NCI-H510A (cell line): ENCODE measurements at places on chromosomes 12 and 14.

DNA sequence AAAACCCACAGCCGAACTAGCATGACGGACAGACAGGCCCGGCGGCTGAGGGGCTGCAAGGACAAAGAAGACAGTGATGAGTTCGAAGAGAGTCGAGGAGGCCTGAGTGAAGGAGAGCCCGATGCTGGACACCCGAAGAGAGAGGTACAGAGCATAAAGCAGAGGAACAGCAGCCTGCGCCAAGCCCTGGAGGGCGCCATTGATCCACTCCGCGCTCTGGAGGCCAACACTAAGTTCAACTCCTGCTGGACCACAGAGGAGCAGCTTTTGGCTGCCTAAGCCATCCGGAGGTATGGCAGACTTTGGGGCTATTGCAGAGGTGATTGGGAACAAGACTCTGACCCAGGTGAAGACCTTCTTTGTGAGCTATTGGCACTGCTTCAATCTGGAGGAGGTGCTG is 7.8 kb upstream of the PLXNC1 start:
- DNase-seq: no peak

- no peak for DNase-seq
These were observed 1.2 kb downstream of the ATP6V0A2 start for GRCh38 chr12:123713398-123713797.

DNA sequence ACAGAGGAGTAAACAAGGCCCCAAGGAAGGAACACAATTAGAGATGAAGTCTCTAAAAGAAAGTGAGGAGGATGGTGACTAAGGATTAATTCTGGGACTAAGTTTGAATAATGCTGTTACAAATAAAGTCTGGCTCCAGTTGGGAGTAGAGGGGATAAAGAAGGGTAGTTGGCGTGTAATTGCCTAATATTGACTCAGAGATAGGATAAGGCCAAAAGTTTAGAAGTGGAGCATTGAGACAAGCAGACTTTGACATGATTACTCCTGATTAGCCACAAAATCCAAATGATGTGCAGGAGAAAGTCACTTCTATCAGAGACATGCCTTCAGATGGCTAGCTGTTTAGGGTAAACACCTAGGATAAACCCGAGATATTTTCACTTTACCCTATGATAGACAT is 108.4 kb downstream of the PLCZ1 start:
- no peak for DNase-seq

DNA sequence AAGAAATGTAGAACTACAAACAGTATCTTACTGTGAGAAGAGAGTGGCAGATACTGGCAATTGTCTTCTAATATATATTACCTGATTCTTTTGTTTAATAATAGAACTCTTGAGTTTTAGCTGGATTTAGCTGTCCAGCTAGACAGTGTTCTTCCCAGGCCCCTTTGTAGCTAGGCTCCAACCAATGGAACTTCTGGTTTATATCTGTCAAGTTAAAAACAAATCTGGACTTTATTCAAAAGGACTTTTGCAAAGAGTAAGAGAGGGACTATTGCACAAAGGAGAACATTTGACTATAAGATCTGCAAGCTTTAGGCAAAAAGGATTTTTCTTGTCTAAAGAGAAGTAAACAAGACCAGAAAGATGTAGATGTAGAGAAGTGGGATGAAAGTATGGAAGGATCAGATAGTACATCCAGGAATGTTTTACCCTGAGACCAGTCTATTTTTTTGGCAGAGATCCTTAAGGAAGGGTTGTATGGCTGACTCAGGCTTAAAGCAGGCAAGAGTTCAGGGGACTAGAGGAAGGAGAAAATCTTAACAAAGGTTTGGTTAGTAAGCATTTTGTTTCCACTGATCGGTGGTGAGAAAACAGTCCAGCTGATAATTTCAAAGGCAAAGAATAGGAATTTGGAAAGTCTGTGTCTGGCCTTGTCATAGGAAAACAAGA is 111.1 kb upstream of the PLEKHA5 start:
- DNase-seq: no peak

DNA sequence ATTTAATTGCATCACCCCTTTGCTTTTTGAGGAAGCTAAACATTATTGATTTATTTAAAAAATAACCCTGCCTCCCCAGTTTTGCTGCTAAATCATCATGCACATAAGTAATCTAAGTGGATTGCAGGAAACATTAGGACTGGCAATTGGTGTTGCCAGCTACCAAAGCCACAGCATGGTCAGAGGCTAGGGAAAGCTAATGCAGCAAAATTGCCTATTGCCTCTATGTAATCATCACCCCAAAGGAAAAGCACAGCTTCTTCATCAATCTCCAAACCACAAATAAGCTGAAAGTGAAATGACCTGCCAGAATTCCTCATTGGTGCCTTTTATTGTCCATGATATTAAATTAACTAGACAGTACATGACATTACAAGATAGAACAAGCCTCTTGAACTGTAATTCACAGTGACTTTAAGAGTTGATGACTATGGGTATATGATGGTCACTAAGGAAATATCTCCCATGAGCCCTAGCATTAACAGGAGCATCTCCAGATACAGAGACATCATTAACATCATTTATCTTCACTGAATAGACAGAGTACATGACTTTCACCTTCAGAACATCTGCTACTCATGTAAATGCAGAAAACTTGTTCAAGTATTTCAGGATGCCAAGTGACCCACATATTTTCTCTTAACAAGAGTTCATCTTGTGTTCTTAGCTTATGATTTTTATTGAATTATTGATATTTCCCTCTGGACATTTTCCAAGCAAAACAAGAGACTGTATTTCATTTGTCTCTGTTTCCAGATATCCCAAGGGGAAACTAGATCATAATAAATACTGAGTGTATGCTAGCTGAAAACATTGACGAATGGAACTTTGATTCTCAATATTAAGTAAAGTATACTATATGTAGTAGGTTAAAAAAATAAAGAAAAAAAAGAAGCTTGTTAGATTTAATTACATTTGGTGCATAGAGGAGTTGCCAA is 29.4 kb downstream of the PTPRR start:
- no peak for DNase-seq

GRCh38 chr14:100421756-100422470 is 98.8 kb downstream of the SLC25A47 start:
- DNase-seq: no peak

DNA sequence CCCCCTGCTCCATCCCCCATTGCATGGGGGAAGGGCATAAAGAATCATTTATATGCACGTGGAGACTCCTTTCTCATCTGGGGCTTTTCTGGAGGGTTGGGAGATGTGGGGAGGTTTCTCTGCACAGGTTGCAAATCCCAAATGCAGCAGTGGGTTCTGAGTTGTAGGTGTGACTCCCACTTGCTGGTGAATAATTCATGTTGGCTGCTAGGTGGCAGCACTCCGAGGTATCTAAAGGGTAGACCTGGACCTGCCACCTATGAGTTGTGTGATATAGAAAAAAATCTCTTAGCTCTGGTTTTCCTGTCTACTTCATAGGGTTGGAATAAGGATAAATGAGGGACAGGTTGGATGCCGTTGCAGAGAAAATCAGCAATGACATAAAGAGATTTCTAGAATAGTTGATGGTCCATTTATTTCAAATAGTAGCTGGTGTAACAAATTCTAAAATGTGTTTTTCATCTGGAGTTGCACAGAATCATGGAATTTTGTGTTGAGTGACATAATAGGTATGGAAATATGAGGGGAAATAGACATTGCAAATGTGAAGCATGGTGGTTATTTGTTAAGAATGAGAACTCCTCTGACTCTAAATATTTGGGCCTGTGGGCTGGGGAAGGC is 4.6 kb downstream of the MARCHF9 start:
- no peak for DNase-seq

DNA sequence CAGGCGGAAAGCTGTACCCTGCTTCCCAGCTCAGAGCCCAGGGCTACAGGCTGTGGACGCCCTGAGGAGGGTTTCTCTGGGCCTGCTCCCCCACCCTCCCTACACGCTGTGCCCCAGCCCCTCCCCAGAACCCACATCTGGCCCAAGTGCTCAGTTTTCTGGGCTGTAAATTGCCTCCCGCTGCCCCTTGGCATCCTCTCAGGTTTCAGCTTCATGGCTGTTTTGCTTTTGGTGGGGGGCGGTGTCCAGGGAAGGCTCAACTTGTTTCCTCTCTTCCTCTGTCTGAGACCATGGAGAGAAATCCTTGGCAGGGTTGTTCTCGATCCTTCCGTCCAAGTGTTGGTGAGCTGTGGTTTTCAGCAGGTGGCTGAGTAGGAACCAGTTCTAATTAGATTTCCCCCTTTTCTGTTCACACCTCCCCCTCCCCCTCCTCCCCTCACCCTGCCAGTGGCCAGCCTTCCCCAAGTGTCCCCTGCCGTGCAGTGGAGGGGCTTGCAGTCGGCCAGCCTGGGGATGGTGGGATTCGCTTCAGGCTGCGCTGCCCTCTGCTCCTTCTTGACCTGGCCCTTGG is 61.8 kb downstream of the TSPAN9 start:
- DNase-seq: no peak

DNA sequence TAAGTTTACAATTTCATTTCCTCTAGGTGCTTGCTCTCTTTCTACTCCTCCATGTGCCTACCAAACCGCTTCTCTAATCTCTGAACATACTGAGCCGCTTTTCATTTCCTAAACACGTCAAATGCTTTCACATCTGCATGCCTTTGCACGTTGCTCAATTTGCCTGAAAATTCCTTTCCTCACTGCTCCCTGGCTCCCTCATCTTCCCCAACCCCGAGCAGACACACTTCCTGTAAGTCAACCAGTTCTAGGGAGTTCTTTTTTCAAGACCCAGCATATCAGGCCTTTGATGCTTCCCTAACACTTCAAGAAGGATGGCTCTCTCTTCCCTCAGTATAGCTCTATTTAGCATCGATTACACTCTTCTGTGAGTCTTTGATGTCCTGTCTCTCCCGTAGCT is 50.3 kb downstream of the LMO3 start:
- DNase-seq: no peak

DNA sequence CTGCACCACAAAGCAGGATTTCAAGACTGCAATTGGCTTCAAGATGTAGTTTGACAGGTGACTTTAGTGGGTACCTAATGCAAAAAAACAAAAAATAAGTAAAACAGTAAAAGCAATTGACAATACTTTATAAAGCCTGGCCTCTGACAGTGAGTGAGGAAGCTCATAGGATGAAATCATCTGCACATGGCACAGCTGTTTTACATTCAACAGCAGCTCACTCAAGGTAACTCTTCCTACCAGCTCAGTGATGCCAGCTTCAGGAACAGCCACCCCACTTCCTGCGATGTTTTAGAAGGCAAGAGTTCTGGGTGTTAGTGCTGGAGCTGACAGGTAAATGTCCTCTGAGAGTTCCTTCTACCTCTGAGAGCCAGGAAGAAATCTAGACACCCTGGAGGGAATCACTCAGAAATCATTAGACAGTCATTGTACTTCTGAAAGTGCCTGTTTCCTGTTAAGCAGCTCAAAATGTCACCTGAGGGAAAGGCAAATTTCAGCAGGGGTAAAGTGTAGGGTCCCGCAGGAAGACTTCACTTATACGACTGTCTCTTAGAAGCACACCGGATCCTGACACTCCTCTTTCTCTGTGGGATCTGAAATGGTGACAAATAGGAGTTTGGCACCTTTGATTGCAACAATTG is 99.9 kb downstream of the FOXN3 start:
- no peak for DNase-seq

DNA sequence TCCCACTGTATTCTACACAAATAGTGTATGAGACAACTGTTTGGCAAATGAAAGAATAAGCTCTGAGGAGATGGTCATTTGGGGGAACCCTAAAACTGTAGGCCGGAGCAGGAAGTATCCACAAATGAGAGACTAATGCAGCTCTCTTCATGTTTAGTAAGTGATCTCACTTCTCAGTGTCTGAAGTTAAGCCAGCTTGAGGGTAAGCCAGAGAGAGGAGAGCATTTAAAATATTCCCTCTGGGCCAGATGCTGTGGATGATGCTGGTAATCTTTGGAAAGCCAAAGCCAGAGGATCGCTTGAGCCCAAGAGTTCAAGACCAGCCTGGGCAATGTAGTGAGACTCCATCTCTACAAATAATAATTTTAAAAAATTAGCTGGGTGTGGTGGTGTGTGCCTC is 130.6 kb upstream of the SINHCAF start:
- DNase-seq: no peak

DNA sequence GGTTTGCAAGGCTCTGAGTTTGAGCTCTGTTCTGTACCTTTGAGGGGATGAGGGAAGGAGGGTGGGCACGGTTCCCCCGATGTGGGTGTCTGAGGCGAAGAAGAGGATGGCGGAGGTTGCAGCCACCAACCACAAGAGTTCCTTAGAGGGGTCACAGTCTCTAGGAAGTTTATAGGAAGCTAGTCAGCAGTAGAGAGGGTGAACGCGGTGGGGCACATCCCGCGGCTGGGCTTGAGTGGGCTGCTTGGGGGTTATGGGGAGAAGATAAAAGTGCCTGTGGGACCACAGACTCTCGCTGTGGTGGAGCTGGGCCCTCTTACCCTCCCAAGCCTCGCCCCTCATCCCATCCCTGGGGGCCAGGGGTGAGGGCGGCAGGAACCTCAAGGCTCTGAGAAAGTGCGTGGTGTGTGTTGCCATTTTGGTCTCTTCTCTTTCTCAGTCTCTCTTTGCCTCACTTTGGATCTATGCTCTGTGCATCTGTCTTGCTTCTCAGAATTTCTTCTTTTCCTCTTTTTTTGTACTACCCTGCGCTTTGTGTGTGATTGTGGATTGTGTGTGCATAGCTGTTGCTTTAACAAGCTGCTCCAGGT is 2.7 kb downstream of the CD4 start:
- no peak for DNase-seq

DNA sequence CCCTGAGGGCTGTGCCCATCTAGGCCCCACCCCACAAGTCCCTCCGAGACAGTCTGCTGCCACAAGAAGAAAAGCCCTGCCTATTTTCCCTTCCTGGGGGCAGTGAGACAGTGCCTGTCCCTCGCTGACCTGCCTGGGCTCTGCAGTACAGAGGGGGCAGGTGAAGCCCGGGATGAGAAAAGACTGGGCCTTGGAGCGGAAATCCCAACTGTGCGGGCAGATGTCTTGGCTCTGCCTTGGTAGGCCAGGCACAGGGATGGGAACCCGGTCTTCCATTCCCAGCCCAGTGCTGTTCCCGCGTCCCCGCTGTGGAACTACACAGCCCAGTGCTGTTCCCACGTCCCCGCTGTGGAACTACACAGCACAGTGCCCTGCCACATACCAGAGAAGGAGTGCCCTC is 12.8 kb upstream of the NXPH4 start:
- no peak for DNase-seq

DNA sequence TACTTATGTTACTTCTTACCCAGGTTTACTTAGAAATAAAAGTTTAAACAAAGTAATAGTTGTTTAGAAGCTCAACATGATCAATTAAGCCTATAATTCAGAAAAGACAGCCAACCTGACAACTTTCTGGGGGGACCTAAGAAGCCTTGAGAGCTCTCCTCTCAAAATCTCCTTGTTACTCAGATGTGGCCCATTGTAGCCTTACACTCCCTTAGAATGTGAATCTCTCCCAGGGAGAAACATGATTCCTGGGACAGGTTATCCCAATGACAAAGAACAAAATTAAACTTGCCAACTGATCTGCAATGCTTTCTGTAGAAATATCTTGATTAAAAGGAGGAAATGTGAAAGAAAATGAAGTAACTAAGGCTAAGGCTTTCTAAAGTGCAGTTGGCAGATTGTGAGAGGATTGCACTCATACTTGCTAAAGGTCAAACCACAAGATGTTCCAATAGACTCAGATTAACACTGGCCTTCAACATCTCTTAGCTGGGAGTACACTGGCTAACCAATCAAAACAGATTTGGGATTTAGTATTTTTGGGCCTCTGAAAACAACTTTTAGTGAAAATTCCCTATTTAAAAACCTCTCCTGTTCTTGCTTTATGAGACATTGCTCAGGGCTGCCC is 72.3 kb upstream of the TMX1 start:
- no peak for DNase-seq

- no peak for DNase-seq
These were observed 5.4 kb upstream of the GPX2 start for GRCh38 chr14:64947710-64948611.

GRCh38 chr12:62446754-62447452 is 19.7 kb upstream of the MON2 start:
- no peak for DNase-seq
